ENCODE measurements at places on chromosomes 13 and 19. TPM values are rescaled to one million over a fixed set of nuclear protein-coding genes. Genes with fewer than 3 reads are reported as not detected.

GPR12 gene
- total RNA-seq = not detected

ZNF793 gene
- 3.5 TPM for total RNA-seq

DNA sequence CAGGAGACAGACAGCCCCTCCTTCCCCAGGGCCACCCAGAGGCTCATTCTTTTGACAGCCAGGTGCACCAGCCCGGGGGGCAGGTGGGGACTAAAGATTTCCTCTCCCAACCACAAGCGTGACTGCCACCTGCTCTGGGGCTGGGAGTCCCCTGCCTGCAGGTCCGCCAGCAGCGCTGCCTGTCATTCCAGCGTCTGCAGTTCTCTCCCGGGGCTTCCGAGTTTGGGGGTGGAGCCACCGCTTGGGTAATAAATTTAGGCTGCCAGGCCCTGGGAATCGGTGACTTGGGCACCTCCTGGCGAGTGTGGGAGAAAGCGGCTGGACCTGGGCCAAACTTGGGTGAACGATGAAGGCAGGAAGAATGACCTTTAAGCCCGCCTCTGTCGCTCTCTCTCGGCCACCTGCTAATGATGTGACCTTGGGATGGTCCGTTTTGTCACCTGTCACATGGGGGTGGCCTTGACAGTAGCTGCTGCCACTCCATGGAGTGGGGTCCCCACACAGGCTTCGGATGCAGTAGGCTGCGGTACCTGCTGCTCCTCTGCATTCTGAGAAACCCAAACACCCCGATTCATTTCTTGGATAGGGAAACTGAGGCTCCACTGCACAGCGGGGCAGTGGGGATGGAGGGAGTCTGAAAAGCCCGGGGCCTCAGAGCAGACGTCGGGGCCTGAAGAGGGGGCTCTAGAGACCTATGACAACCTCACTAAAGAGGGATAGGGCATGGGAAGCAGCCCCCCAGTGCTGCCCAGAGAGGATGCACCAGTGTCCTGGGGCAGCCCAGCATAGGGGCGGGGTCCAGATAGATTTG lies 12.8 kb downstream of the FUT6 start:
- no peaks in the 10 kb centered on the region for H3K27me3 ChIP-seq
- H3K4me3 ChIP-seq = no peak overlapping the region
- no peak overlapping the region for H3K27ac ChIP-seq
- DNase-seq = peak; percentile 58

DNA sequence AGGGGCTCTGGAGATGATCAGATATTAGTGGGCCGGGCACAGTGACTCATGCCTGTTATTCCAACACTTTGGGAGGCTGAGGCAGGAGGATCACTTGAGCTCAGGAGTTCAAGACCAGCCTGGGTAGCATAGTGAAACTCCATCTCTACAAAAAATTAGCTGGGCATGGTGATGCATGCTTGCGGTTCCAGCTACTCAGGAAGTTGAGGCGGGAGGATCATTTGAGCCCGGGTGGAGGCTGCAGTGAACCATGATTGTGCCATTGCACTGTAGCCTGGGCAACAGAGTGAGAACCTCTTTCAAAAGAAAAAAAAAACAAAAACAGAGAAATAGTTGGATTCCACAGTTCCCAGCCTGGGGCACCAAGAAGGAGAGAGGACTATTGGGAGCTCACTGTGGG lies 17.9 kb upstream of the SHFL start:
- DNase-seq = no peak
- no peaks in the 10 kb centered on the region for H3K27me3 ChIP-seq
- no peaks in the 10 kb centered on the region for H3K4me1 ChIP-seq
- H3K36me3 ChIP-seq = no peaks in the 10 kb centered on the region

- DNase-seq = no peak
- H3K27ac ChIP-seq = no peak overlapping the region
- peaks cover 76% of the 10 kb centered on the region for H3K27me3 ChIP-seq
- no peaks in the 10 kb centered on the region for H3K36me3 ChIP-seq
- H3K4me1 ChIP-seq = peaks cover 7% of the 10 kb centered on the region
- H3K4me3 ChIP-seq = no peak overlapping the region
Observed at GRCh38 chr19:7861619-7862412, 12.4 kb downstream of the PRR36 start.

- H3K4me1 ChIP-seq = peaks cover 12% of the 10 kb centered on the region
- DNase-seq = no peak
Observed at GRCh38 chr19:32658075-32658474, 16.9 kb downstream of the ANKRD27 start.

GRCh38 chr19:43700395-43701000 lies 15.4 kb upstream of the IRGC start:
- H3K4me1 ChIP-seq = peaks cover 38% of the 10 kb centered on the region
- no peak overlapping the region for H3K4me3 ChIP-seq
- peak overlapping the region; percentile 95 for H3K27ac ChIP-seq
- DNase-seq = peak; percentile 52
- H3K36me3 ChIP-seq = no peaks in the 10 kb centered on the region

DNA sequence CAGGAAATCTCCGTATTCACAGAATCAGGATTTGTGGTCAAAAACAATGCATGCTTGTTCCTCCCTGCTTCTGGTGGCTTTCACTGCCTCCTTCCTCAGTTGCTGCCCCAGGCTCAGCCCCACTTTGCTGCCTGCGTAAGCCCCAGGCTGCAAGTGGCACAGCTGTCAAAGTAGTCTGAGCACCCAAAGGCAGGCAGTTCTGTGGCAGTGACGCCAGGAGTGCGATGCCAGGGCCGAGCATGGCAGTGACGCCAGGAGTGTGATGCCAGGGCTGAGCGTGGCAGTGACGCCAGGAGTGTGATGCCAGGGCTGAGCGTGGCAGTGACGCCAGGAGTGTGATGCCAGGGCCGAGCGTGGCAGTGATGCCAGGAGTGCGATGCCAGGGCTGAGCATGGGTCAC lies 77.3 kb upstream of the GPR183 start:
- no peaks in the 10 kb centered on the region for H3K27me3 ChIP-seq
- H3K36me3 ChIP-seq = no peaks in the 10 kb centered on the region
- no peak overlapping the region for H3K27ac ChIP-seq
- peaks cover 3% of the 10 kb centered on the region for H3K4me1 ChIP-seq
- DNase-seq = no peak
- H3K4me3 ChIP-seq = no peak overlapping the region

GRCh38 chr13:41740479-41740878 lies 220.4 kb downstream of the VWA8 start:
- no peak overlapping the region for H3K27ac ChIP-seq
- no peaks in the 10 kb centered on the region for H3K36me3 ChIP-seq
- DNase-seq = no peak
- H3K4me1 ChIP-seq = no peaks in the 10 kb centered on the region

DNA sequence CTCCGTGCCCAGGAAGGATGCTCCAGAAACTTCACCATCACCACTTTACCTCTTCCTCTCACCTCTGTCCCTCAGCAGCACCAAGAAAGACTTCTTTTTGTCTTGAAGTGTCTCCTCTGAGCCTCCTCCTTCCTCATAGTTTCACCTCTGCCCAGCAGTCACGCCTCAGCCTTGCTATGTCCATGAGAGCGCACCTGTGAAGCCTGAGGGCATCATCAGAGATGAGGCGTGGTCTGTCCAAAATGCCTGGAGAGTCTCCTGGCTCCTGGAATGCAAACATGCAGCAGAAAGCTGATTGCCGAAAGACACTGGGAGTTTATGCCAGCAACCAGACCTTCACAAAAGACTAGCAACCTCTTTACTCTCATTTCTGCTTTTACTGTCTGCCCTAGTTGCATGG lies 336.6 kb downstream of the TEX29 start:
- no peak for DNase-seq
- H3K4me3 ChIP-seq = no peak overlapping the region
- H3K27ac ChIP-seq = no peak overlapping the region

- DNase-seq = no peak
- H3K36me3 ChIP-seq = no peaks in the 10 kb centered on the region
- H3K27me3 ChIP-seq = no peaks in the 10 kb centered on the region
- H3K4me1 ChIP-seq = no peaks in the 10 kb centered on the region
- H3K4me3 ChIP-seq = no peak overlapping the region
Observed at GRCh38 chr13:22629374-22629773, 551.4 kb upstream of the SGCG start.

DNA sequence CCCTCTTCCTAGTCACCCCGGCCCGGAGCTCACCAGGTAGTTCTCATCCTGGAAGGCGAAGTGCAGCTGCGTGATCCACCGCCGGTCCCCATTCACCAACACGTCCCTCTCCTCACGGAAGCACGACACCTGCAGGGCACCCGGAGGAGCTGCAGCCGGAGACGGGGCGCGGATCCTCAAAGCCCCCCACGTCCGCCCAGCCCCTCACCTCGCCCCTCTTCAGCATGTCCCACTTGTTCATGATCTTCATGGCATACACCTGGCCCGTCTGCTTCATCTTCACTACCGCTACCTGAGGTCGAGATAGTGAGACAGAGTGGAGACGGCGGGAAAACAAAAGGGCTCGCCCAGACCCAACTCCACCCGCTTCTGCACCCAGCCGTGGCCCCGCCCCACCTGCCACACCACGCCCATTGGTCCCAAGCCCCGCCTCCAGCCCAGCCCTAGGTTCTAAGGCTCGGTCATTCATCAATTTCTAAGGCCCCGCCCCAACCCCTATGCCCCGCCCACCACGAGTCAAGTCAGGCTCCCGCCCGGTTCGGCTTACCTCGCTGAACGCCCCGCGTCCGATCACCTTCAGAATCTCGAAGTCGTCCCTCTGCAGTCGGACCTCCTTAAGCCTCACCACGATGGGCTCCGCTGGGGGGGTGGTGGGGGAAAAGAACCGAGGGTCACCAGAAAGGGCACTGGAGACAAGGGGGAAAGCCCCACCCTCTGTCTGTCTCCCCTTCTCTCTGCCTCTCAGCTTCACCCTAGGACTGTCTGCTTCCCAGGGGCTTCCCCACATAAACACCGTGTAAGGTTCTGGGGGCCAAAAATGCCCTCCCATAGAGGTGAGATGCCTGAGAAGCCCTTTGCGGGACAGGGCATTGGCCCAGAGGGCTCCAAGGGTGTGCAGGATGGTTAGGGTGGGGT lies 2.8 kb downstream of the DMPK start:
- peaks cover 42% of the 10 kb centered on the region for H3K4me1 ChIP-seq
- no peak overlapping the region for H3K27ac ChIP-seq
- peak; percentile 81 for DNase-seq
